GM23338 (cell line): ENCODE measurements at places on chromosomes 5 and 9. TPM values are rescaled to one million over a fixed set of nuclear protein-coding genes. Genes with fewer than 3 reads are reported as not detected.

The SEMA6A gene
- total RNA-seq: 355 and 400 TPM in 2 replicates

The PCDHGB6 gene
- total RNA-seq: 7.1 and 8.1 TPM in 2 replicates

The CDH6 gene
- 0.23 and 1.1 TPM in 2 replicates for total RNA-seq

The HMHB1 gene
- not detected in 2 replicates for total RNA-seq

The PKD2L2 gene
- not detected in 2 replicates for total RNA-seq

The NXNL2 gene
- total RNA-seq: 4.3 and 5.1 TPM in 2 replicates

The PCDHGA1 gene
- total RNA-seq: 1.7 and 2.2 TPM in 2 replicates

The FGFR4 gene
- total RNA-seq: 145 and 150 TPM in 2 replicates

The FBP1 gene
- 2.5 and 3.3 TPM in 2 replicates for total RNA-seq

The PCDHA4 gene
- total RNA-seq: 9.6 and 12.5 TPM in 2 replicates

The TNC gene
- 2.7 and 3.7 TPM in 2 replicates for total RNA-seq

The PAIP1 gene
- 140 and 141 TPM in 2 replicates for total RNA-seq

The SPATA31C2 gene
- total RNA-seq: 0.12 and 0.35 TPM in 2 replicates

The PAEP gene
- total RNA-seq: not detected in 2 replicates

The MAMDC4 gene
- 4.1 and 6.8 TPM in 2 replicates for total RNA-seq

The ACSL6 gene
- total RNA-seq: 3.6 and 4.6 TPM in 2 replicates

The C9orf43 gene
- total RNA-seq: 0.08 and 1.1 TPM in 2 replicates

The NEUROG1 gene
- not detected in 2 replicates for total RNA-seq

The RGS7BP gene
- 4.5 and 5.4 TPM in 2 replicates for total RNA-seq

The CDKN2A gene
- 0.87 and 4.0 TPM in 2 replicates for total RNA-seq

The MYO10 gene
- 114 and 119 TPM in 2 replicates for total RNA-seq

The RXRA gene
- 14.9 and 17.9 TPM in 2 replicates for total RNA-seq

The PDZD2 gene
- 16.9 and 19.8 TPM in 2 replicates for total RNA-seq

The GRM6 gene
- not detected in 2 replicates for total RNA-seq

The BARHL1 gene
- not detected in 2 replicates for total RNA-seq

The BHMT gene
- 2.3 and 4.2 TPM in 2 replicates for total RNA-seq

The JADE2 gene
- total RNA-seq: 31.9 and 40.8 TPM in 2 replicates

The PRDM9 gene
- total RNA-seq: not detected in 2 replicates

The EGFL7 gene
- total RNA-seq: 56.1 and 60.8 TPM in 2 replicates

The PAPPA gene
- total RNA-seq: 0.31 and 0.38 TPM in 2 replicates

The FSD1L gene
- 7.1 and 10.9 TPM in 2 replicates for total RNA-seq

The KIF24 gene
- total RNA-seq: 4.4 and 4.7 TPM in 2 replicates

The RABL6 gene
- 117 and 127 TPM in 2 replicates for total RNA-seq

The CER1 gene
- 2.4 and 4.4 TPM in 2 replicates for total RNA-seq
